HuH-7.5 (cell line): ENCODE measurements at places on chromosomes 12 and 14.

DNA sequence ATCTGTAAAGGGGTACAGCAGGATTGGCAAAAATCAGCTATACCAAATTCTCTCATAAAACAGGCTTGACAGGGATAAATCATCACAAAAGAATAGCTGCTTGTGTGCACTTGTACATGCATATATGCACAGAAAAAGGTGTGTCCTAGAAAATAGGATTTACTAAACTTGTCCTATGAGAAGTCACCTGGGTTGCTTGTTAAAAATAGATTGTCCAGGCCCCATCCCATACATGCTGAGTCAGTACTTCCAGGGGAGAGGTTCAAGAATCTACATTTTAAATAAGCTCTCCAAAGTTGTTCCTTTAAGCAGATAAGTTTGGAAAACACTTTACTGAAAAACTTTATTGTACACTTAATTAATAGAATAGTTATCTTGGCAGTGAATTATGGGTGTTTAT is 123.1 kb downstream of the ANO6 start:
- no peak for DNase-seq

DNA sequence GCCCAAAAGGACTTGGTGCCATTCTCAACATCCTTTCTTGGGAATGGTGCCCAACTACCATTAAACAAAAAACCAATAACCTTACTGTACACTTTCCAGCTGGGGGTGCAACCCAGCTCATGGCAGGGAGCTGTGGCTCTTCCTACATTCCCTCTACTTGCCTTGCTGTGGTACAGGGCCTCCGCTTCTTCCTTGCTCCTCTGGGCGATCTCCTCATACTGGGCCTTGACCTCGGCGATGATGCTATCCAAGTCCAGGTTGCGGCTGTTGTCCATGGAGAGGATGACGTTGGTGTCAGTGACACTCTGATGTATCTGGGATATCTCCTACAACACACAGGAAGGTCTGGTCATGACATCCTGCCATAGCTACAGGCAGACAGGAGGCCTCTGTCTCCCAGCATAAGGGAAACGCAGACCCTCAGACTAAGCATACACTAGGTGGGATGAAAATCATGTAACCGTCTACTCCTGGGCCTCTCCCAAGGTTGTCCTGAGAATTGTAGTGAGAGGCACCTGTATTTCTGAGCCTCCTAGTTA is 3.9 kb downstream of the KRT2 start:
- no peak for DNase-seq

DNA sequence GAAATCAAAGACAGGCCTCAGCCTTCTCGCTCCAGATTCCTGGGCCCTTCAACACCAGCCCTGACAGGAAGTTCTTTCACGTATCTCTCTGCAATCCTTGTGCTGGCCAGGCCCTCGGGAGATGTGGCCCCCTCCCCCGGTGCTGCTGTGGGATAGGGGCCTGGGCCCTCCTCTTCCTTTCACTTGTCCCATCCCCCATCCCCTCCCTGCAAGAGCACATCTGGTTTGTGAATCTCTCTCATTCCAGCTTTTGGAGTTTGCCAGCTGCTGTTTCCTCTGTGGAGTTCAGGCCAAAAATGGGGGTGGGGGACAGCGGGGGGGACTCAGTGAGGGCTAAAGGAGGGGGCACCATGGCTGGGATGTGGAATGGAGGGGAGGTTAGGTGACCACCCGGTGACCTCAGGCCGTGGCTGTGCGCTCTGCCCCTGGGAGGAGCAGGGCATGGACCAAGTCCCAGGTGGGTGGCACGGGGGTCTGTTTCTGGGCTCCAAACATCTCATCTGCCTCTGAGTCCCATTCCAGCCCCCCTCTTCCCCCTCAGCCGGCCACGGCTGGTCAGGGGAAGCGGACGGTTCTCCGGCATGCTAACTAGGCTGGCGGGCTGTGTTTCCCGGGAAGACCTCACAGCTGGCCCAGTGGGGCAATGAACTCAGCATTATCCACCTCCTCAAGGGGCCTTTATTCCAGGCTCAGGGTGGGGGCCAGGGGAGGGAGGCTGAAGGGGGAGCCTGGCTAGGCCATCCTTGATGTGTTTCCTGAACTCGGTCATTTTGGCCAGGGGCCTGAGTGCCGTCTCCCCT is 7.4 kb downstream of the LRP1 start:
- peak; percentile 4 for DNase-seq

DNA sequence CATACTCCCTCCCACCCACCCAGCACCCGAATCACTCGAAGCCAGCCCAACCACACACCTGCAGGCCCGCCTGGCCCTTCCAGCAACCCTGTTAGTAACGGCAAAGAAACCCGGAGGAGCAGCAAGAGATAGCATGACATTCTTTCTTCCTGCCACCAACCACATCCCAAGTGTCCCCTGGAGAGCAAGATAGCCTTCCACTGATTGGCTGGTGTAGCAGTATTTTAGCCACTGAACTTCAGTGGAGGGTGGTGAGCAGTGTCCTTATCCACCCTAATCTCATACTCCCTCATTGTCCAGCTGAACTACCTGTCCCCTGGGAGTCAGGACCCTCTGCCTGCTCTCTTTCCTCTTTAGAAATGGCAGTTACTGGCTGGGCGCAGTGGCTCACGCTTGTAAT is 769 bp upstream of the SLC39A5 start:
- no peak for DNase-seq

DNA sequence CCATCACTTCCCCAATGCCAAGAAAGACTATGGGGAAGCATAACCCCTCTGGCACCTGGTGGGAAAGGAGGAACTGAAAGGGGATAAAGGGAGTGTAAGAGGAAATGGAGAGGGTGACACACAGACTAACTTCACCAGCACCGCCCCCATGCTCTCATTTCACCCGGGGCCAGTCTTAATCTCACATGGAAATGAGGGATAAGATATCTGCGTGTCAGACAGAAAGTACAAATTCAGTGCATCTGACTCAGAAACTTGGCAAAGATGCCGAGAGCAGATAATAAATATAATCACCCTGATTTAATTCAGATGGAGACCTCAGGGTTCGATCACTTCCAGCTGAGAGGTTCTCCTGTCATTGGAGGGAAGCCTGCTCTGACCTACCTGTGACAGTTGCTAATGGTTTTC is 191.6 kb downstream of the DUSP6 start:
- DNase-seq, result no peak

GRCh38 chr12:56634242-56634836 is 4.2 kb upstream of the BAZ2A start:
- peak; percentile 84 for DNase-seq

- no peak for DNase-seq
These were observed 73.2 kb downstream of the TTC6 start for GRCh38 chr14:37668646-37669045.

GRCh38 chr12:73892201-73892600 is 645.4 kb upstream of the ATXN7L3B start:
- no peak for DNase-seq

GRCh38 chr12:127145929-127146789 is 1120.8 kb upstream of the TMEM132C start:
- no peak for DNase-seq

- no peak for DNase-seq
These were observed 42.7 kb downstream of the SSH1 start for GRCh38 chr12:108814462-108815211.

DNA sequence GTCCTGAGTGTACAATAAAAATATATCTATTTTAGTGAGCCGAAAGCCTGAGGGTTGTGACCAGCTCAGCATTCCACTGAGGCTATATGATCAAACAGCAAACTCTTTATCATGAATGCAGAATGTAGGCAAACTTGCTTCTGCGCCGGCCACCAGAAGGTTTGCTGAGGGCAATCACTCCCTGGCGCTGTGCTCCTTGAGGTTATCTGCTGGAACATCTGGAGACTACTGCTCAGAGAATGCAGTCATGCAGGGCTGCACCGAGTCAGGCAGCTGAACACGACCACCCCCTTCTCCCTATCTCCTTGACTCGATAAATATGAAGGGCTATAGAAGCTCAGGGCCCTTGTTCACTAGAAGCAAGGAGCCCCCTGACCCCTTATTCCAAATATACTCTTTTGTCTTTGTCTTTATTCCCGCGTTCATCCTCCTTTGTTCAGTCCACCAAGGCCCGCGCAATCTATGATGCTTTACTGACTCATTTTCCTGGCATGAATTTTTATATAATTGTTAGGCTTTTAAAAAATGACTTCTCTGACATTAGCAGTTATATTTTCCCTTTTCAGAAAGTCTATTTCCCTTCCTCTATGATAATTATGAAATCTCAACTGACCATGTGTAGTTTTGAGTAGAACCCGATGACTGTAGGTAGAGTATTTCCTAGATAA is 1089.3 kb downstream of the SLC16A7 start:
- no peak for DNase-seq

GRCh38 chr12:101696251-101697196 is 916 bp upstream of the CHPT1 start:
- DNase-seq, result peak; percentile 81

GRCh38 chr12:55641595-55641994 is 4.9 kb downstream of the OR10P1 start:
- DNase-seq, result no peak

- DNase-seq, result no peak
These were observed 327.5 kb upstream of the DIO3 start for GRCh38 chr14:101233808-101234207.

GRCh38 chr12:85036733-85037132 is 582 bp downstream of the LRRIQ1 start:
- no peak for DNase-seq

DNA sequence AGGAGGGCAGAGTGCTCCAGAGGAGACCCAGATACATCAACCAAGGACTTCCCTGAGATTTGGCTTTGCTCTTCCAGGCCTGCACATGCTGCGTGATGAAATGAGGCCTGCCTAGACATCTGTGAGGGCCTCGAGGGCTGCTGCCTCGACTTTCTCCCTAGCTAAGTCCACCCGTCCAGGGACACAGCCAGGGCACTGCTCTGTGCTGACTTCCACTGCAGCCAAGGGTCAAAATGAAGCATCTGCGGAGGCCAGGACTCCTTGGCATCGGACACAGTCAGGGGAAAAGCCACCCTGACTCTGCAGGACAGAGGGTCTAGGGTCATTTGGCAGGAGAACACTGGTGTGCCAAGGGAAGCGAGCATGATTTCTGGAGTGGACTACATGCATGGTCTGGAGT is 10.7 kb downstream of the SLC25A47 start:
- no peak for DNase-seq

DNA sequence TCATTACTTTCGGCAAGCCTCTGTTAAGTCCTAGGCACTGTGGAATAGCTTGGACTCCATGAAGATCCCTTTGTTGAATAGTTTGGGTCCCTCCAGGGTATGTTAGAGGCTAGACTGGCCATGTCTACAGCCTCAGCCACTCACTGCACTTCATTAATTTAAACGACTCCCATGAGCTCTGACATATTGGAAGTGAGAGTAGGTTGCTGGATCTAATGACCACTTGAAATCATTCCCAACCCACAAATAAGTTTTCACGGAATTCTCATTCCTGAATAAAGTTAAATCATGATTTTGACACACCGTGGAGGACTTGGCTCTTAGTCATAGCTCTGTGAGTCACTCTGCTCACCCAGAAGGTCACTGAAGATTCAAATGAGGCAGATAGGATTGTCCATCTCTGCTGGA is 21.4 kb upstream of the APPL2 start:
- DNase-seq, result no peak

DNA sequence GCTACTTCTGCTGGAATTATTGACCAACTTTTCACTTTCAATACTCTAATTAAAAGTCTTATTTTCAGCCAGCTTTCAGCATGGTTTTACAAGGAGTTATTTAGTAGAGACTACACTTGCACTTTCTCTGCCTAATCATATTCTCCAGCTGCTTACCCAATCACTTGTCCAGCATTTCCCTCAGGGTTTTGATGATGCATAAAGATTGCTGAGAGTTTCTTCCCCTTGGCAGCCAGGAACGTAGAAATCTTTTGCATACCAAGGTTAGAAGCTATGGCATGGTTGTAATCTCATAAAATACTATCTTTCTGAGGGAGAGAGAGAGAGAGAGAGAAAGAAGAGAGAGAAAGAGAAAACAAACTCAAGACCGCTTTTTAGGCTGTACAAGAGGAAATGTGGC is 10.8 kb downstream of the OR4Q3 start:
- no peak for DNase-seq

DNA sequence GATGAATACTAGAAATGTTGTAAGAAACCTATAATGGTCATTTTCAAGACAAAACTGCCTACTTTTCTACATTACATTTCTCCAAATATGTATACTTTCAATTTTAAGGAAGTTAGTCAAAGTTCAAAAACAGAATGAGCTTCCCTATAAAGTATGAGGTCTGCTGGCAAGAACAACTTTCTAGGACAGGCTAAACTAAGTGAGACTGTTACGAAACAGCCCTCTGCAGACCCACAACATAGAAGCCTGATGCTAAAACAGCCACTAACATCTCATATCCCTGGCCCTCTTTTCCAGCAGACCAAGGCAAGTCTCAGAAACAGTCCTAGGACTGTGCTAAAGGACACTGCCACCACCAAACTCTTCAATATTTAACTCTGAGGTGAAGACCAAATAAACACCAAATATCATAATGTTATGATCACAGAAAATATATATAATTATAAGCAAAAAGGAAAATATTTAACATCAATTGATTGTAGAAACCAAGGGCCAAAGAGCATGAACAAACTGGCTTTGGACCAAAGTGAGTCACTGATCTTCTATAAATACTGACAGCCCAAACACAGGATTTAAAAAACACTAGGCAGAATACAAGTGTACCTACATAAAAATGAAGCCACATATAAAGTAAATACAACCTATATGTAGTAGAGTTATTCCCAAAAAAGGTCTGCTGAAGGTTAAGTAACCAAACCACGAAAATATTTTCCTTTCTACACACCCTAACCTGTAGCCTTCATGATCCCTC is 27.7 kb downstream of the PPP4R3A start:
- no peak for DNase-seq

DNA sequence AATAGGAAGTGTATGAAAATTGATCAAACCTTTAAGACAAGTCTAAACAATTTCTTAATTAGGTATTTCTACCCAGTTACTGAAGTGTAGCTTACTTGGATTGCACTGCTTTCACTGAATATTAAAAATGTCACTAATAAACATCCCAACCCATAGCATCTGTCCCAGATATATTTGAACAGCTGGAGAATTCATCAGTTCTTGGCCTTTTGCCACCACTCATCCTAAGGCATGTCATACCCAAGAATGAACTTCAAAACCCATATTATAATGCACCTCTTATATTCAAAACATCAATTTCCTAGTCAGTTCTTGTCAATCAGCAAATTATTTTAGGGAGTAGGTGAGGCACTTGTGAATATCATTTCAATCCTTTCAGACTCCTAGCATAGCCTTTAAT is 392.3 kb downstream of the PAWR start:
- no peak for DNase-seq

- DNase-seq, result no peak
These were observed 580.6 kb downstream of the NOVA1 start for GRCh38 chr14:26017270-26017669.

DNA sequence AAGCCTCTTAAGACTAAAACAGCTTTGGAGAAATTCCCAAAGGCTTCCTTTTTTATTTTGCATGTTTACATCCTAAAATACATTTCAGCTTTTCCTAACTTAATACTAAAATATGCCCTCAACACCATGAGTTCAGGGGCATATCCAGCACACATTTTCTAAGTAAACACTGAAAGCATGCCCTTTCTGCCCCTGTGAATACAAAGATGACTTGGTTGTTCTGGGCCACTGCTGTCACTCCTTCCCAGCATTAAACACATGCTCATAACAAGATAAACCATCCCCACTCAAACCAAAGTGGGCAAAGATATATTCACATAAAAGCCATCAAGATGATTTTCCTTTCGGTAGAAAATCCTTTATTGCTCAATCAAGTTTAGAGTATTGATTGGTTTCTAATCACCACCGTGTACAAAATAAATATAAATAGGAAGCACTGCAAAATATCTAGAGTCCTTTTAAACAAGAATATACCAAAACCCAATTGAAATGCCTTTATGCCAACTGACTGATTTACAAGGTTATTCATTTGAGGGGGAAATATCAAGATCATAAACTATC is 1.9 kb downstream of the CCNB1IP1 start:
- no peak for DNase-seq
